ENCODE measurements at places on chromosomes 3 and 15. TPM values are rescaled to one million over a fixed set of nuclear protein-coding genes. Genes with fewer than 3 reads are reported as not detected.
A peak's percentile ranks its signal among the peaks of the same experiment; 100 is the strongest.

DNA sequence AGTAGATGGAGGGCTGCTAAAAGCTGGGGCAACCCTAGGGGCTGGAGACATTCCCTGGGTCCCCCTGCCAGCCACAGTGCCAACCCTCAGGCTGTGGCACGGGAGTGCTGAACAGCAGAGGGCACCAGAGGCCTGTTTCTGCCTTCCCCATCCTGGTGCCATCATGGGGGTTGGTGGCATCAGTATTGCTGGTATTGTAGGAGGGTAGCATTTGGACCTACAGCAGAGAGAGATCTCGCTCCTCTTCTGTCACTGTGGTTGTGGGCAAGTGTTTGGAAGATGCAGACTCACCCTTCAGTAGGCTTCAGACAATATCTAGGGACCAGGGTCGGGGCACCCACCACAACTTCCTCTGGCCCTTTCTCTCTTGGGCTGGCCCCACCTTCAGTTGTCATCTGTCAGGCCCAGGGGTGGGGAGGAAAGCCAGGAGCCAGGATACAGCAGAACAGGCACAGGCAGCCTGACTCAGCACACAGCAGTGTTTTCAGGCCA is 123.5 kb downstream of the RPLP1 start:
- H3K27me3 ChIP-seq = no peaks in the 10 kb centered on the region
- no peaks in the 10 kb centered on the region for H3K4me1 ChIP-seq
- DNase-seq = peak; percentile 86
- no peak overlapping the region for H3K27ac ChIP-seq
- H3K4me3 ChIP-seq = no peak overlapping the region

DNA sequence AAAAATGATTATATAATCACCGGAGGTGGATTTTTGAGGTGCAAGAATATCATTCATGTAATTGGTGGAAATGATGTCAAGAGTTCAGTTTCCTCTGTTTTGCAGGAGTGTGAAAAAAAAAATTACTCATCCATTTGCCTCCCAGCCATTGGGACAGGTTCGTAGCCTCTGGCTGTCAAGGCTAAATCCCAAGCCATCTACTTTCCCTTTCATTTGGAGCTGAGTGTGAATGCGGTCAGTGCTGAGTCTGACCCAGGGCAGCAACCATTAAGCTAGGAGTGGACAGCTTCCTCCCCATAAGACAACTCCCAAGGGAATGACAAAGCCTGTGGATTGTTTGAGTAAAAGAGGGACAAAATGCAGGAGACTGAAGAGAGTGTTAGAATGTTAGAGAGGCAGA is 33.6 kb downstream of the PARP14 start:
- no peak overlapping the region for H3K4me3 ChIP-seq
- no peaks in the 10 kb centered on the region for H3K36me3 ChIP-seq
- H3K27ac ChIP-seq = no peak overlapping the region
- no peaks in the 10 kb centered on the region for H3K4me1 ChIP-seq
- H3K27me3 ChIP-seq = no peaks in the 10 kb centered on the region
- DNase-seq = no peak

DNA sequence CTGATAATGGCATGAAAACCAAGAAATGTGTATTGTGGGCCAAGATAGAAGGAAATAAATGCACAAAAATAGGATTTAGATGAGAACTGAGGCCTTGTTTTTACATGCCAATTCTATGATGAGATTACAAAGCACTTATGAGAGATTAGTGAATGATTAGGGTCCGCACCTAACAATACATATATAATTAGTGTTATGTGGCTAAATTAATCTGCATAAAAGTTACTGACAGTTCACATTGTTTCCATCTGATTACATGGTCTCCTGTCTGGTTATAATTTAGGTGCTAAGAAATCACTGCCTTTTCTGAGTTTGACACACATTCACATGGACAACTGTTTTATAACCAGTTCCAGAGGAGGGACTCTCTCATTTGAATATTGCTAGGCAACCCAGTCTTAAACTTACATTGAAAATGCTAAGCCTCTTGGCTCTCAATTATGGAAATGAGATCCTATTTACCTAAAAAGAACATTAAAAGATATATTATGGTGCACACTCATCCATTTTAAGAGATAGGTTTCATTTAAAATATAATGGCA is 117.0 kb upstream of the ARL6 start:
- H3K4me1 ChIP-seq = no peaks in the 10 kb centered on the region
- no peak overlapping the region for H3K27ac ChIP-seq
- no peak for DNase-seq

DNA sequence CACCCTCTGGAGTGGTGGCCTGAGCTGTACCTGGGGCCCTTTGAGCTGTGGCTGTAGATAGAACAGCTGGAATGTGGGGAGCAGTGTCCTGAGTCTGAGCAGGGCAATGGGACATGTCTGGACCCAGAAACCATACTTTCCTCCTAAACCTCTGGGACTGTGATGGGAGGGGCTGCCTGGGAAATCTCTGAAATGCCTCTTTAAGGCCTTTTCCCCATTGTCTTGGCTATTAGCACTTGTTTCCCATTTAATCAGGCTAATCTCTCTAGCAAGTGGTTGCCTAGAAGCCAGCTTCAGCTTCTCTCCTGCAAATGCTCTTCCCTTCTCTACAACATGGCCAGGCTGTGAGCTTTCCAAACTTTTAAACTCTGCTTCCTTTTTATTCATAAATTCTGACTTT is 58.5 kb upstream of the SPATA16 start:
- DNase-seq = no peak
- H3K27me3 ChIP-seq = no peaks in the 10 kb centered on the region
- no peaks in the 10 kb centered on the region for H3K4me1 ChIP-seq
- H3K36me3 ChIP-seq = no peaks in the 10 kb centered on the region
- H3K4me3 ChIP-seq = no peak overlapping the region
- H3K27ac ChIP-seq = no peak overlapping the region

Gene OR5K2
- not detected for total RNA-seq
